ENCODE measurements at places on chromosomes 4 and X.

GRCh38 chr4:180636696-180637404, 1606.4 kb upstream of the TENM3 start:
- no peak for DNase-seq

GRCh38 chrX:129642641-129643040, 12.1 kb downstream of the APLN start:
- no peak for DNase-seq

GRCh38 chrX:12896935-12897334, 9.5 kb upstream of the TLR8 start:
- DNase-seq: no peak

- no peak for DNase-seq
These were observed 56.2 kb downstream of the TEX11 start for GRCh38 chrX:70852294-70852693.

- peak; percentile 88 for DNase-seq
These were observed at the start of the genes ATG4A and PSMD10 for GRCh38 chrX:108091264-108091877. Gene ATG4A, plus strand, starts transcription at chrX:108091778. Its CDS starts 49 bp downstream, at chrX:108091827. Gene PSMD10, minus strand, starts transcription at chrX:108091542. Its CDS starts 22 bp downstream, at chrX:108091520.

DNA sequence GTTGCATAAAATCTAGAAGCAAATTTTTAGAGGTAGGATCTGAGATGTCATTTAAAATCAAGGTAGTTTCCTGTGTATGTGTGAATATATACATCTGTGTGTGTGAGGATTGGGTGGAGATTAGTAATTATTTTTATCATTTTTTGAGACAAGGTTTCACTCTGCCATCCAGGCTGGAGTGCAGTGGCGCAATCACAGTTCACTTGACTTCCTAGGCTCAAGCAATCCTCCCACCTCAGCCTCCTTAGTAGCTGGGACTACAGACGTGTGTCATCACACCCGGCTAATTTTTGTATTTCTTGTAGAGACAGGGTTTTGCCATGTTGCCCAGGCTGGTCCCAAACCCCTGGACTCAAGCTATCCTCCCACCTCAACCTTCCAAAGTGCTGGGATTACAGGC, 188.3 kb downstream of the RAPGEF2 start:
- DNase-seq: no peak

GRCh38 chr4:164440199-164440598, 313.7 kb upstream of the SMIM31 start:
- no peak for DNase-seq

GRCh38 chrX:12702509-12703091, 88.6 kb upstream of the PRPS2 start:
- no peak for DNase-seq

DNA sequence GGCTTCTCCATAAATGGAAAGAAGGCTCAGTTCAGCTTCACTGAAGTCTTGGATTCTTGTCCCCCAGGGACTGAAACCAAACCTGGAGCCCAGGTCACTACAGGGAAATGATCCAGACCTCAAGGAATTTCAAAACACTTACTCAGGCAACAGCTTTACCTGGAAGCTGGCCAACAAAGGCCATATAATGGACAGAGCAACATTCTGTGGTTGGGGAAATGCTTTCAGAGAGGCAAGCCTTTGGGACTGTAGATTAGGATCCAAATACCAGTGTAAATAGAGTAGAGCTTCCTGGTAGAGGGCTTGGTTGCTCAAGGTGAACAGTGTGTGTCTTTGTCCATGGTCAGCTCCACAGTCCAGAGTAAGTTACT, 57.0 kb upstream of the PROM1 start:
- DNase-seq: no peak

- no peak for DNase-seq
These were observed 34.5 kb downstream of the SPINK2 start for GRCh38 chr4:56786955-56787354.

DNA sequence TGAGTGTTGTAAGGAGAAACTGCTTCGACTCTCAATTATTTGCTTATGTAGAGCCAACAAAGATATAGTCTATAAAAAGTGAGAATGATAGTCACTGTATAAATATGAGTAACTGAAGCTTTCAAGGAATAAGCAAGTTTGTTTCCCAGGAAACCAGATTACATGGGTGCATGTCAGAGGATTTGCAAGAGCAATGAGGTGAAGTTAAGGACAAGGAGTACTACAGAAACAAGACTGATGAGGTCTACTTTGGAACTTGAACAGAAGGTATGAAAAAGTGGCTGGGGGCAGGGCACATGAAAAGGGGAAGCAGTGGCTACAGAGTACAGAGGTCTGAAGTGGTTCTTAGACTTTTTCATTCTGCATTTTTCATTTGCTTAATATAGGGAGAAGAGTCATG, 321.0 kb upstream of the CXXC4 start:
- DNase-seq: no peak

GRCh38 chr4:83019794-83020494, 9.3 kb upstream of the LIN54 start:
- DNase-seq: no peak

DNA sequence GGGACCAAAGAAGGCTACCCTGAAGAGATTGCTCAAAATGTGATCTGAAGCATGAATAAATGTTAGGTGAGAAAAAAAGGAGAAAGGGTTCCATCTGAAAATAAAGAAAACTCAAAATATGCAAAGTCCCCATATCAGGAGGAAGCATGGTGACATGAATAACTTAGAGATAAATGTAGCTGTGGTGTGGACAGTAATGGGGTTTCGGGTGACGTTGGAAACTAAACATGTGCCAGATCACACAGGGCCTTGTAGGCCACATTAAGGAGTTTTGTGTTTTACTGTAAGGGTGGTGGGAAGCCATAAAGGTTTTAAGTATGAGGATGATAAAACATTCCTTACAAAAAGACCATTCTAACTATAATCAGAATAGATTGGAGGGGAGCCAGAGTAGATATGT, 40.3 kb upstream of the ACSL4 start:
- no peak for DNase-seq

DNA sequence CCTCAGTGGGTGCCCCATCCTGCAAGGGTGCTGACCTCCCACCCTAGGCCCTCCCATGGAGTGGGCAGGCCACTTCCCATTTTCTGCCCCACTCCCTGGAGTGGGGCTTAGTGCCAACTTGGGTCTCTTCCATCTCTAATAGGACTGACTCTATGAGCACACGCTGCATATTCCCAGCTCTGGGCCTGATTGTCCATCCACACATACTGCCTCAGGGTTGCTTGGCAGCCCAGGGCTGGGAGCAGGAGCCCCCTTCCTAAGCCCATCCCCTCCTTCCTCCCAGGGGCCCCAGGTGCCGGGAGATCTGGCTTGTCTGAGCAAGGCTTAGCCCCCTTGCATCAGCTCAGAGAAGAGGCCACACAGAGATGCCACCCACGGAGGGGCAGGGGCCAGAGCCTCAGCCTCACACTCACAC, 55.1 kb downstream of the PJA1 start:
- DNase-seq: no peak

- no peak for DNase-seq
These were observed 24.2 kb upstream of the ACSL1 start for GRCh38 chr4:184850018-184850417.

- DNase-seq: no peak
These were observed 110.6 kb downstream of the DTHD1 start for GRCh38 chr4:36392024-36392423.

DNA sequence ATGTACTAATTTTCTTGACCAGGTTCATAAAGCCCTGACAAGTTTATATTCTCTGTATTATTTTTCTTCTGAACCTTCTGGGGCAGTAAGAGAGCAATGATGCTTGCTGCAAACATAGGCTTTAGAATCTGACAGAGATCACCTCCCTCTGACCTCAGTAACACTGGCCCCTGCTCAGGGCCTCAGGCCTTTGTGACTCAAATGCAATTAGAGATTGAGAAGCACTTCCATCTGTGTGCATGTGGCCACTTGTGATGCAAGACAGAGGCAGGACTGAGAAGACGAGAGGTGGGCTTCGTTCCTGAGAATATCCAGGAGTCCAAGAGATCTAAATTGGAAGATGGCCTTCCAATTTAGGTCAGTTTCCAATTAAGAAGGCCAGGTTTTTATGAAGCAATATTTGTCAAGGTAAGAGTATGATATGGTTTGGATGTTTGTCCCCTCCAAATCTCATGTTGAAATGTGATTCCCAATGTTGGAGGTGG, 82.8 kb upstream of the VEGFC start:
- DNase-seq: no peak

DNA sequence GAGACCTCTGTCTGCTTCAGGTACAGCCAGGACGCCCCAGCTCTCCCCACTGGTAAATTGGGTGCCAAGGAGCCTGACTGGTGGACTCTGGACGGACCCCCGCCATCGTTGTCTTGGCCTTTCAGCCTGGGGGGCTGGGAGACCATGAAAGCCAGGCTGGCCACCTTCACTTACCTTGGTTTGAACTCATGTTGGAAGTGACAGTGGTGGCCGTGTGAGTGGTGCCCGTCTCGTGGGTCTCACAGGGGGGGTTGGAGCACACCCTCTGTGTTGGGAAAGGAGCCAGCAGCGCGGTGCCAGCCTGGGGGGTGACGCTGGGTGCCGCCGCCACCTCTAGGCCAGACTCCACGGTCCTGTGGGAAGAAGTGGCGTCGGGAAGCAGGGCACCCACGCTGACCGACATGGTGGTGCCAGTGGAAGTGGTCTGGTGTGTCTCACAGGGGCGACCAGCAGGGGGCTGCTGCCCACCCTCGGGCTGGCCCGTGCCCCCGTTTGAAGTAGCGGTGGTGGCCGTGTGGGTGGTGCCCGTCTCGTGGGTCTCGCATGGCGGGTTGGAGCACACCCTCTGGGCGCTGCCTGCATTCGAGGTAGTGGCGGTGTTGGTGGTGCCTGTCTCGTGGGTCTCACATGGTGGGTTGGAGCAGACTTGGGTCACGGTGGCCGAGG, 9.6 kb upstream of the RENBP start:
- no peak for DNase-seq

DNA sequence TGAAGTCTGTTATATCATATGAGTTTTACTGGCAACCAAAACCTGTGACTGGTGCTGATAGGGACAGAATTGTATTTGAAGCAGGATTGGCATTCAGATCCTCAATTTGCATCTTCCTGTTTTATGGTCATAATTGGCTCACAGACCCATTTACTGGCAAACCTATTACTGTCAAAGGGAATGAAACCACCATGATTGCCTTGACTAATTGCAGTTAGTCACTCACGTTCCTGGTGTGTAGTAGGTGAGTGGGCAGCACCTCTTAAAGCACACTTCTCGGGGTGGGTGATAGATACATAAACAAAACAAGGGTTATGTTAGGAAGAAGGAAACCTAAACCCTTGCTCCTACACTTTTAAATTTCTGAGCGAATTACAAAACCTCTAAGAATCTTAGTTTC, 81.0 kb downstream of the PPEF2 start:
- DNase-seq: no peak

DNA sequence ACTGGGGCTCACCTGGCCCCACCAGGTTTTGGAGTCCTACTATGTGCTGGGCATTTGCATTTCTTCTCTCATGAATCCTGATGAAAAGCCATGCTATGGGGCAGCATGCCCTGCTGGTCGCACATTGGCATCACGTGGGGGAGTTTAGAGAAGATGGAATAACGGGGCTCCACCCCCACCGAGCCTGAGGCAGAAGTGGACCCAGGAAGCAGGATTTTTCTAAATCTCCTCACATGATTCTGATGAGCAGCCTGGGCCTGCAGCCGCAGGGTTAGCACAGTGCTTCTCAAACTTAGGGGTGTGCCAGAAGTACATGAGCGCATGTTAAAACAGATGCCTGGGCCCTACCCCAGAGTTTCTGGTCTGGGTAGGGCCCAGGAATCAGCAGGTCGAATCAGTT, 4.6 kb upstream of the SORCS2 start:
- no peak for DNase-seq

GRCh38 chr4:9987749-9988362, 33.4 kb downstream of the SLC2A9 start:
- no peak for DNase-seq

DNA sequence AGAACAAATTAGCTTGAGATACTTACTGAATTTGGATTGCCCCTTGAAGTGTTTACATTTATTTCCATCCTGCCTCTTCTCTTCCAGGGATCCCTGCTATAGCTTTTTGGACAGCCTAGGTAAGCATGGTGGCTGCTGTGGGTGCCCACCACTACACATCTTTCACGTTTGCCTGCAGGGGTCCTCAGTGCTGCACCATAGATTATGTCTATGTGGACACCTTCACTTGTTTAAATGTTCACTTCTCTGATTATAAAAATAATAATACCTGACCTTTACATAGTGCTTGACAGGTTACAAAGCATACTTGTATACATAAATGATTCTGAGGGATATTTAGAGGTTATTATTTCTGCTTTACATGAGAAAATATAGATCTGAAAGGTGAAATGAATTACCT, 67.9 kb upstream of the SLC4A4 start:
- peak; percentile 22 for DNase-seq

- peak; percentile 2 for DNase-seq
These were observed 7.9 kb upstream of the GNRHR start for GRCh38 chr4:67762086-67762485.

GRCh38 chrX:66176134-66176533, 12.1 kb downstream of the HEPH start:
- no peak for DNase-seq
